ENCODE measurements at places on chromosomes 6 and 20.

GRCh38 chr6:1088492-1089001, 223.4 kb upstream of the FOXQ1 start:
- DNase-seq, result no peak

GRCh38 chr6:79984261-79984660, 20.2 kb upstream of the TTK start:
- peak; percentile 16 for DNase-seq

DNA sequence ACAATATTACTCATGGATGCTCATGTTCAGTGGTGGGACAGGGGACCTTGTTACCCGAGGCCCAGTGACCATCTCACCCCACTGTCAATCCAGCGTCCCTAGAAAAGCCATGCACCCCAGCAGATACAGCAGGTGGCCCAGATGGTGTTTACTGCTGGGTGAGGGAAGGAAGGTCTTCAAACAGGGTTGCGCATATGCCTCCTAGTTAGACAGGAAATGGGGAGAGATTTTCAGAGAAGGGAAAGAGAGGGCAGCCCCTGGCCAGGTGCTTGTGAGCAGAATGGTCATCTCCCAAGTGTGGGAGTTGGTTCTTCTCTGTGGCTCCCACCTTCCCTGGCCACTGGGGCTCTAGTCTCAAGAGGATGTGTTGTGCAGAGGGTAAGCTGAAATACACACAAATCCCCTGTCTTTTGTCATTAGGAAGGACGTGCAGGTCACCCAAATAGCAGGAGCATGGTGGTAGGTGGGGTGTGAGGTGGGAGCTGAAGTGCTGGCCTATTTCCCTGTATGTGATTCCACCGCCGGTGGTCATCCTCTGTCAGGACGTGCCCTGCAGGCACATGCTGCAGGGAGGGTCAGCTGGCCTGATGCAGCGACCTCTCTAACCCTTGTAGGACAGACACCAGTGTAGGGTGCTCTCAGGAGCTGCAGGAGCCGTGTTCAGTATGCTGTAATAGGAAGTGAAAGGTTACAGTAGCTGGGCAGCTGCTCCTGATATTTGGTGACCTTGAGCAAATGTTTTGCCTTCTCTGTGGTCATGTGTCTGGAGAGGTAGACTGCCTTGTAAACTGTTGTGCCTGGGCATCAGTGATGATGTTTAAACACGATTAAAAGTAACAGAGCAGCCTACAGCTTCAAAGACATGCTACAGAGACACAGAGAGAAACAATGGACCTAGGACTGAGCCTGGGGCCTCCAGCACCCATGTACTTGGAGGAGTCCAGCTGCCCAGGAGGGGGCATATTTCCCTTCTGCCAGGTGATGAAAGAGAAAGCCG, 3.2 kb upstream of the CST3 start:
- DNase-seq, result no peak

DNA sequence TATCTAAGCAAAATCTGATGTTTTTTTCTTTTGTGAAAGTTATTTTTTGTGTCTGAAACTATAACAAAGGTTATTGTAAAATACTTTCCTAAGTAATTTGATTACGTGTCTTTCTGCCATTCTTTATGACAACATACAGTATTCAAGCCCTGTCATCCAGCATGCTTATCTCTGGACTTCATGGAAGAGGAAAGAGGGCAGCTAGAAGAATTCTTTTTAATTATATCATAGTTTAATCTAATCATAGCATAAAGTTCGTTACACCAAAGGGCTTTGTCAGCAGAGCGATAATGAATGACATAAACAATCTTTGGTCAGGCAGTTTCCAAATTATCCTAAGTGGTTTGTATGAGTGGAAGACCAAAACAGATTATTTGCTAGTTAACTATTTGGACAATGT, 3.5 kb downstream of the ENPP3 start:
- DNase-seq, result no peak
